Caki2 (cell line): ENCODE measurements at places on chromosomes 7 and 10.

DNA sequence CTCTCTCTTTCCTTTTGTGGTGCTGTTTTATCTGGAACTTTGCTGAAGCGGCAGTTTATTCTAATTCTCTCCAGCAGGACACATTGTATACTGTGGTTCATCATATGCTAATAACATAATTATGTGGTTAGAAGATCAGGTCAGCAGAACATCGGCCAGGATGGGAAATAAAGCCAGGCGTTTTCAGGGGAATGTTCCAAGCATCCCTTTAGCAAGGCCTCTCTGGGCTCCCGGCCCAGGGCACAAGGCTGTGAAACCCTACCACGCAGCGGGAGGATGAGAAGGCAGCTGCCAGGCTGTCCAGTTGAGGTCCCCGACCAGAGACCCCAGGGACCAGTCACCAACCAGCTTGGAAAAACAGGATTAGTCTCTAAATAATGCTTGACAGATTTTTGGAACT lies 112.2 kb upstream of the GALNT17 start:
- no peak for DNase-seq

- no peak for DNase-seq
These were observed 620 bp downstream of the EPO start for GRCh38 chr7:100720671-100721504.

- no peak for DNase-seq
These were observed 181.7 kb downstream of the PLXNA4 start for GRCh38 chr7:132394283-132395198.

GRCh38 chr10:44010873-44011602 lies 362.4 kb upstream of the ZNF32 start:
- no peak for DNase-seq

- DNase-seq = peak; percentile 14
These were observed 200.7 kb downstream of the RAPGEF5 start for GRCh38 chr7:22156205-22156604.

- no peak for DNase-seq
These were observed 63.3 kb downstream of the NKX6-2 start for GRCh38 chr10:132722394-132723329.

GRCh38 chr10:116809483-116810119 lies 39.7 kb upstream of the ENO4 start:
- no peak for DNase-seq
